ENCODE measurements at places on chromosomes 1 and 21.

GRCh38 chr1:181117648-181118449 is 29.3 kb downstream of the IER5 start:
- no peak for DNase-seq

- DNase-seq = no peak
Measured at GRCh38 chr1:117812869-117813511, 116.4 kb downstream of the GDAP2 start.

- DNase-seq = no peak
Measured at GRCh38 chr21:37837381-37837780, 78.9 kb downstream of the KCNJ6 start.

GRCh38 chr1:161486806-161487741 is 18.2 kb upstream of the FCGR2A start:
- DNase-seq = peak; percentile 31

GRCh38 chr1:62437273-62437940 is 558 bp downstream of the USP1 start:
- DNase-seq = no peak

DNA sequence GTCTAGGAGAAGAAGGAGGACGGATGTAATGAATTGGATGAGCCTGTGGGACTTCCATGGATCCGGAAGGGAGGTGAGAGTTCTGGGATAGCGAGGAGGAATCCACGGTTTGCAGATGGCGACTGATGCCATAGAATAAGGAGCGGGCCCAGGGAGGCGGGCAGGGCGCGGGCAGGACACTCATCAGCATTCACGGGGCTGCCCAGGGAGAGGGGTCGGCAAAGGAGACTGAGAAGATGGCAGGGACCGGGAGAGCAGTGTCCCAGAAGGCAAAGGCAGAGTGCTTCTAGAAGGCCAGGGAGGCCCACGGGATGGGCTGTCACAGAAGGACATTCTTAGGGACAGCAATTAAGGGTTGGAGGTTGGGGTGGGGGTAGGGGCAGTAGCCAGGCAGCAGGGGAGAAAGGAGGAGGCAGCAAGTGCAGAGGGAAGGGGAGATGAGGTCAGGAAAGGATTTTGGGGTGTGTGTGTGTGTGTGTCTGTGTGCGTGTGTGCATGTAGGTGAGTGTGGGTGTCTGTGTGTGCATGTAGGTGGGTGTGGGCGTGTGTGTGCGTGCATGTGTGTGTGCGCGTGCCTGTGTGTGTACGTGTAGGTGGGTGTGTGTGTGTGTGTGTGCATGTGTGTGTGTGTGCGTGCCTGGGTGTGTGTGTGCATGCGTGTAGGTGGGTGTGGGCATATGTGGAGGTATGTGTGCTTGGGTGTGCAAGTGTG is 1.1 kb upstream of the COL8A2 start:
- DNase-seq = no peak

DNA sequence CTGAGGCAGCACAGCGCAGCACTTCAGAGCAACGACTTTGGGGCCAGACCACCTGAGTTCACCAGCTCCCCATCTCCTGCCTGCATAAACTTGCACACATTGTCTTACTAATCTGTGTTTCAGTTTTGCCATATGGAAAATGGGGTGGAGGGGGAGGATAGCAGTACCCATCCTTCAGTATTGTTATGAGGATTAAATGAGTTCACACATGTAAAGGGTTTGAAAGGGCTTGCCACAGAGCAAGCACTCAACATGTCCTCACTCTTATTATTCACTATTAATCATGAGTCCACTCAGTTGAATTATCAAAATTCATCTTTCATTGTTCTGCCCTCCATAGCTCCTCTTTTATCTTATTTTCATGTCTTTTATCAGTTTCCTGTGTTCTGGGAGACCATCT is 40.1 kb upstream of the BMP8B start:
- no peak for DNase-seq

Data from muscle of back (tissue), 13 donors.